ENCODE measurements at places on chromosomes 7 and 10.

DNA sequence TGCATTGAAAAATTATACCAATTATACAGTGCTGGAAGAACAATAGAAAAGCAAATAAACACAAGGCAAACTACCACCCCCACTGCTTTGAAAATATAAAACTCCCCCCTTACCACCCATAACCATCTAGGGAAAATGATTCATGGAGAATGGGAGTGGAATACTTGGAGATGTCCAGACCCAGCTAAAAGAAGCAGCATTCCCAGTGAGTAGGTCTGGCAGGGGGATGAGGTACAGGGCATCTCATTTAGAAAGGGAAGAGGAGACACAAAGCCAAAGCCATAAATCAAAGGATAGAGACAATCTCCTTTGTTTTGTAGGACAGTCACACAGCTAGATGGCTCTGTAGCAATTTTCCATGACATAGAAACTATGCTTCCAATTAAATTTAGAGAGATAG, 36.0 kb upstream of the DGKI start:
- DNase-seq = no peak

GRCh38 chr10:118754229-118754555, 578 bp downstream of the CACUL1 start:
- DNase-seq = peak; percentile 23

DNA sequence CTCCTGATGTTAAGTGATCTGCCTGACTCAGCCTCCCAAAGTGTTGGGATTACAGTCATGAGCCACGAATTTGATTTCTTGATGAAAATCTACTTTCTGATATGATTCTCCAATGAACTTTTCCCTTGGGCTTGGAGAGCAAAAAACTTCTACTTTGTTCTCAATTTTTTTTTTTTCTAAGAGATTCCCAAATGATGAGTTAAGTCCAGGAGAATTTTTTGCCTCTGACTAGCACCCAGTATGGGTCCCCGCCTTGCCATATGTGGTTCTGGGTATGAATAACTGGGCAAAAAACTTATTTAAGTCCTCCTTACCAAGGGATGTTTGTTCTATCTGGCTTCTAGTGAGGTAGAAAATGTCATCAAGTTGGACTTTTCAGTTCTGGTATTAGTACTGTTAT, 147.9 kb upstream of the LYZL1 start:
- DNase-seq = no peak

- no peak for DNase-seq
Measured at GRCh38 chr10:103281753-103282152, 4.8 kb downstream of the INA start.

GRCh38 chr7:124764847-124765400, 668 bp downstream of the GPR37 start:
- DNase-seq = peak; percentile 12

DNA sequence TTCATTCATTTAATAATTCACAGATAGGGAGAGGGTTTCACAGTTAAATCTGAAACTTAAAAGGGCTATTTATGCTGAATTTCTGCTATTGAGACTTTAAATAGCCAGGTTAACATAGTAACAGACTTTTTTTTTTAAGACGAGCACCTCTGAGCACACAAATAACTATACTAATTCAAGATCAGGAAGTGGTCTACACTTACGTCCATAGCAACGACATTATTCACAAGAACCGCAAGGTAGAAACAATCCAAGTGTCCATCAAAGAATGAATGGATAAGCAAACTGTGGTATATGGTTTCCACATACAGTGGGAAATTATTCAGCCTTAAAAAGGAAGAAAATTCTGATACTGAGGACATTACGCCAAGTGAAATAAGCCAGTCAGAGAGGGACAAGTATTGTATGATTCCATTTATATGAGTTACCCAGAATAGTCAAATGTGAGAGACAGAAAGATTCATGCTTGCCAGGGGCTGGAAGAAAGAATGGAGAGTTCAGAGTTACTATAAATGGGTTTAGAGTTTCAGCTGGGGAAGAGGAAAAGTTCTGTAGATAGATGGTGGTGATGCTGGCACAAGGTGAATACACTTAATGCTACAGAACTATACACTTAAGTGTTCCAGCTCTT, 140.3 kb upstream of the LAMB4 start:
- DNase-seq = no peak

- DNase-seq = no peak
Measured at GRCh38 chr10:3747248-3747960, 37.6 kb downstream of the KLF6 start.

DNA sequence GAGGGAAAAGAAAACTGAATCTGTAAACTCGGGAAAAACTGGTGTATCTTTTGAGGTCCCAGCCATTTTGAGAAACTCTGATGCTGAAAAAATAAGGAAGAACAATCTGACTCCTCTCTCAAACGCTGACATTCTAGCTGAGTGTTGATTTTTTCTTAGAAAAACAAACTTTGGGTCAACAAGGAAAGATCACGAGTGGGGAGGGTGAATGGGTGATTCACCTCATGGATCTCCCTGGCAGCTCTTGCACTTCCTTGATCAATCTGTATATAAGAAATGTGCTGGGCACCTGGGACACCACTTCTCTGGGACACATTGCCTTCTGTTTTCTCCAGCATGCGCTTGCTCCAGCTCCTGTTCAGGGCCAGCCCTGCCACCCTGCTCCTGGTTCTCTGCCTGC, at the start of gene PIP:
TSS of gene PIP (plus strand) at position 297 of the 400 bp plus-strand sequence. CDS start at position 337, 40 bp downstream.
- DNase-seq = no peak

DNA sequence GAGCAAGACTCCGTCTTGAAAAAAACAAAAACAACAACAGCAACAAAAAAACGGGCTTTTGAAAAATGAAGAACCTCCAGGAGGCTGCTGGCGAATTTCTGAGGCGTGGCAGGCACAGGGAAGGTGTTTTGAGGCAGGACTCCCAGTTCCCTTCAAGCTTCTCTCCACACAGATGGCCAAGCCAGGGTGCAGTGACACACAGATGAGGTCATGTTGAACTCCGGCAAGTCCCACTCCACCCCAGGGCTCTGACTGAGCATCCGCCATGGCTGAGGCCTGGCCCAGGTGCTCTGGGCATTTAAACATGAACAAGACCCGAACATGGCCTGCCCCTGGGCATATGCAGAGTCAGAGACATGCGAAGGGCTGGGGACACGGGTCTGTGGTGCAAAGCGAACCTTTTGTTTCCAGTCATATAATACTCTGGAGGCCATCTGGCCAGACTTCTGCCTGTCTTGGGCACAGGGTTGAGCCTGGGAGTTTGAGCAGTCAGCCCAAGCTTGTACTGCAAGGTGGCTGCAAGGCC, 514.6 kb upstream of the FOXK1 start:
- DNase-seq = no peak

- no peak for DNase-seq
Measured at GRCh38 chr10:31350891-31351290, 31.9 kb downstream of the ZEB1 start.
